ENCODE measurements at places on chromosomes 12 and 14.

GRCh38 chr12:52835271-52836041, 1.3 kb upstream of the KRT79 start:
- no peak for DNase-seq

GRCh38 chr12:94718114-94718513, 67.8 kb upstream of the TMCC3 start:
- DNase-seq = no peak

DNA sequence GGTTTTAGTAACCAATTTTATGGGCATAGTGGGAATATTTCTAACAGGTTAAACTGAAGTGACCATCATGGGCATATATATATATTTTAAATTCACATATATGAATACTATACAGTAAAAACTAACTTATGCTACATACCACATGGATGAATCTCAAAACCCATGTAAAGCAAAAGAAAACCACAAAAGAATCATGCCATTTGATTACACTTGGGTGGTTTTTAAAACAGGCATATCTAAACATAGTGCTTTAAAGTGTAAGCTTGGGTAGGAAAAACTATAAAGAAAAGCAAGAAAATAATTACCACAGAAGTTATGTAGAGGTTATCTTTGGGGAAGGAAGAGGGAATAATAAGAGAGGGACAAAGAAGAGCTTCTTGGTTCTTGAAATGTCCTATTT, 326.1 kb downstream of the NAV3 start:
- no peak for DNase-seq

DNA sequence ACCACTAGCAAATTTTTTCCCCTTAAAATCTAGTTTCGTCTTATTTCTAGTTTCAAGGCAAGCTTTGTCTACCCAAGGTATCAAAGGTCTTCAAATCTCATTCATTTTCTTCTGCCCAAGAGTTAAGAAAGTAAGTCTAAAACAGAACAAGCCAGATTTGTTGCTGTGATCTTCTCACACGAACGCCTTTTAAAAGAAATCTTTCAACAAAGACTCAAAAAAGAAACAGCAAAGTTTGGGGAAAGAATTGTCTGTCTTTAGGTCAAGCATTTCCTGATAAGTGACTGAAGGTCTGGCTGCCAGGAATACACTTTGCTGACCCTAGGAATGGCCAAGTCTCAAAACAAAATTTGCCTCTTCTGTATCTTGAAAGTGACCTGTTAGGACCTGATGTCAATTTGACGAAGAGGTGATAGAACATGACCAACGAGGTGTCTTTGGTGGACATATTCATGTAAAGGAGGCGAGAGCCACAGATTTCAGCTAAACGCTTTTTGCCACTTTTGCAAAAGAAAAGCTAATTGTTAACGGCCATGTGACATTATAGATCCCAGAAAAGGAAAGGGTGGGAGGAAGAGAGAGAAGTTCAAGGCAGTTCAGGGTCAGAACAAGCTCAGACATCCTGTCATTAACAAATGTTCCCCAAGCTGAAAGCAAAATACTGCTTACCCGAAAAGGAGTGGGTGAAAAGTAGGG, 1.7 kb downstream of the CDK17 start:
- no peak for DNase-seq

- no peak for DNase-seq
Measured at GRCh38 chr12:113368331-113368730, 9.9 kb downstream of the PLBD2 start.

DNA sequence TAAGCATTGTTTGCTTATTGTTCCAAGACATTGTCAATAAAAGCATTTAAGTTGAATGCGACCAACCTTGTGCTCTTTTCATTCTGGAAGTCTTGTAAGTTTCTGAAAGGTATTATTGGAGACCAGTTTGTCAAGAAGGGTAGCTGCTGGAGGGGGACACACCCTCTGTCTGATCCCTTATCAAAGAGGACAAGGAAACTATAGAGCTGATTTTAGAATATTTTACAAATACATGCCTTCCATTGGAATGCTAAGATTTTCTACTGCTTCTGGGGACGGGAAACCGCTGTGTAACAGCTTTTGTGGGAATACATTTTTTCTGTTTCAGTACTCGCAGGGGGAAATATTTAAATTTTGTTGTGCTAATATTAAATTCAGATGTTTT, 3.5 kb downstream of the FOS start:
- DNase-seq = no peak

DNA sequence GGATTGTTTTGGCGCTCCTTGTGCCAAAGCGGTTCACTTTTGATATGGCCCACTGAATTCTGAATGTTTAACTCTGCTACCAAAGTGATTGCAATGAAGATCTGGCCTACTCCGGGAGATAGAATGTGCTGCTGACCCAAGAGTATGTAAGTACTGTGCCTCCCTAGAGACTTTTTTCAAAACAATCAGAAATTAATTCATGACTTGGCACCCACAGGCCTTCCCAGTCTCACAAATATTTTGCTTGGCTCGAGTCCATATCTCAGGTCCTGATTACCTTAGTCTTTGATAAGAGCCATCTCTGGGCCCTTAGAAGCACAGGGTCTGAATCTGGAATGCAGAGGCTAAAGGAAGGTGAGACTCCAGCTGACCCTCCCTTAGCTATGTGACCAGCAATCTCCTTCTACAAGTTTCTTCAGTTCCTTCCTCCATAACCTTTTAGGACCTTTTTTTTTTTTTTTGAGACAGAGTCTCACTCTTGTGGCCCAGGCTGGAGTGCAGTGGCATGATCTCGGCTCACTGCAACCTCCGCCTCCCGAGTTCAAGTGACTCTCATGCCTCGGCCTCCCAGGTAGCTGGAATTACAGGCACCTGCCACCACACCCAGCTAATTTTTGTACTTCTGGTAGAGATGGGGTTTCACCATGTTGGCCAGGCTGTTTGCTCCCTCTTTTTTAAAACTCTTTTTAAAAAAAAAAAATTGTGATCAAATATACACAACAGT, 49.5 kb upstream of the METAP2 start:
- DNase-seq = no peak

DNA sequence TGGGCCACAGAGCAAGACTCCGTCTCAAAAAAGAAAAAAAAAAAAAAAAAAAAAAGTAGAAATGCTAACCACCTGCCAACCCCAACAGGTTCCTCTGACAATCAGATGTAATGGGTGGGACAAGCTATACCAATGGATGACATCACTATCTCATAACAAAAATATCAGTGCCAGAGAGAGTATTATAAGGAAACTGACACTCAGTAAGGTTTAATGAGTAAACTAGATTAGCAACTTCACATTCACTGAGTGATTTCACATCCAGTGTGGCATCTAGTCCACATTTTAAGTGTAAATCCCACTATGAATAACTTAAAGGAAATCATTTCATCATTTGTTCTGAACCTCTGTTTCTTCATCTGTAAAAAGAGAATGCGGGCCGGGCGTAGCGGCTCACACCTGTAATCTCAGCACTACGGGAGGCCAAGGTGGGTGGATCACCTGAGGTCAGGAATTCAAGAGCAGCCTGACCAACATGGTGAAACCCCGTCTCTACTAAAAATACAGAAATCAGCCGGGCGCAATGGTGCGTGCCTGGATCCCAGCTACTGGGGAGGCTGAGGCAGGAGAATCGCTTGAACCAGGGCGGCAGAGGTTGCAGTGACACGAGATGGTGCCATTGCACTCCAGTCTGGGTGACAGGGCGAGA, 1.8 kb downstream of the SART3 start:
- no peak for DNase-seq

DNA sequence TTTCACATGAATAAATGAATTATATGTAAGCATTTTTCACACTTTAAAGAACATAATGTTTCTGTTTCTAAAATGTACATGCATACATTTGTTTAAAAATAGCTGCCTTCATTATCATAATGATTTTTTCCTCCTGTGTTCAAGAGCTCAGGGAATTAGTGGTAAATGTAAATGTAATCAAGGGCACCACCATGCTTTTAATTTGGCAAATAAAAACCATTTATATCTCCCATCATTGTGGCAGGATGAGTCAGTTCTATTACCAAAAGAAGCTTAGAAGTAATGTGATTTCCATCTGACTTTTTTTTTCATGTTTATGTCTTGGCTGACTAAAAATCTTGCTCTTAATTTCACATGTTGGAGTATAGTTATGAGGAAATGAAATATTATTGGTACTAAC, 176.1 kb downstream of the GXYLT1 start:
- DNase-seq = no peak

DNA sequence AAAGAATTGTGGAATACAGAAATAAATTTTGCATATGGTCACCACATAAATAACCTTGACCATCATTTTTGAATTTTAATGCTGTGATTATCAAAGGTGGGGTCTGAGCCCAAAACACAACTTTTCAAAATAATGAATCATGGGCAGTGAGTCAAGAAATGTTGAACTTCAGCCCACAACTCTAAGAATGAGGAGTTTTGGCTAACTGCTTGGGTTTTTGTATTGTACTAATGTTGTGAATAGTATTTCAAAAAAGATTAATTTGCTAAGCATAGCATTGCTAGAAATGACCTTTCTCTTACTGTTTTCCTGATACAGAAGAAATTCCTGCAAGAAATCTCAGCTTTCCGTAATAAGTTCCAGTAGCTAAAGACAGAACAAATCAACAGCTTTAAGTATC, 24.4 kb upstream of the YARS2 start:
- no peak for DNase-seq

DNA sequence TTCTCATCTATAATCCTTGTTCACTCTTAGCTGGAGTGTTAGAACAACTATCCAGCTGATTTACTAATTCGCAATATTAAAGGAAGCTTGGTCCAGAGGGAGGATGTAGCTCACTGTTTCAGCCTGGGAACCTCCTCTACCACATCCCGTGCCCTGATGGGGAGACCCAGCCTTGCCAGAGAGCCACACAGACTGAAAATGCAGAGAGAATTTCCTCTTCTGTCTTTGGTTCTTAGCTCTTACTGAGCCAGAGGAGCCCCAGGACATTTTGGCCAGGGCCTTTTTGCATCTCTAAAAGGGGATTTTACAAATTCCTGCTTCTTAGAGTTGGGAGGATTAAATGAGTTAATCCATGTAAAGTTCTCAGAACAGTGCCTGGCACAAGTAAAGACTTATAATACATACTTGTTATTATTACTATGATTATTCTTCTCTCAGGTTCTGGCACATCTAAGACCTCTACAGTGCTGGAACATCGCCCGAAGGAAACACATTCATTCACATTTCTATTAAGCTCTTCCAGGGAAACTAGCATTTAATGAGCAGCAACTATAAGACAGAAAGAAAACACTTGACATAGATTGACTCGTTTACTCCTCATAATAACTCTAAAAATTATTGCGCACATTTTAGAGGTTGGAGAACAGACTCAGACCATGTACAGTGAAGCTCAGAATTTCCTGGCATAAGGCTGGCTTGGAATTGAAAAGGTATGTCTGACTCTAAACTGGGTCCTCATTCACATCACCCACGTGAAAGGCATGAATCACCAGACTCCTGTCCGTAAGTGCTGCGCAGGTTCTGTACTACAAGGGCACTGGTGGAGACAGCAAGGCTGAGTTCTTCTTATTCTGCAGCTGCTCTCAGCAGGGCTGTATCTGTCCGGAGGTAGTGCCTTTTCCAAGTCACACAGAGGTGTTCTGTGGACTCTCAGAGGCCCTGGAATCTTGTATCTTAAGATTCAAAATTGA, 27.8 kb upstream of the AEBP2 start:
- no peak for DNase-seq

DNA sequence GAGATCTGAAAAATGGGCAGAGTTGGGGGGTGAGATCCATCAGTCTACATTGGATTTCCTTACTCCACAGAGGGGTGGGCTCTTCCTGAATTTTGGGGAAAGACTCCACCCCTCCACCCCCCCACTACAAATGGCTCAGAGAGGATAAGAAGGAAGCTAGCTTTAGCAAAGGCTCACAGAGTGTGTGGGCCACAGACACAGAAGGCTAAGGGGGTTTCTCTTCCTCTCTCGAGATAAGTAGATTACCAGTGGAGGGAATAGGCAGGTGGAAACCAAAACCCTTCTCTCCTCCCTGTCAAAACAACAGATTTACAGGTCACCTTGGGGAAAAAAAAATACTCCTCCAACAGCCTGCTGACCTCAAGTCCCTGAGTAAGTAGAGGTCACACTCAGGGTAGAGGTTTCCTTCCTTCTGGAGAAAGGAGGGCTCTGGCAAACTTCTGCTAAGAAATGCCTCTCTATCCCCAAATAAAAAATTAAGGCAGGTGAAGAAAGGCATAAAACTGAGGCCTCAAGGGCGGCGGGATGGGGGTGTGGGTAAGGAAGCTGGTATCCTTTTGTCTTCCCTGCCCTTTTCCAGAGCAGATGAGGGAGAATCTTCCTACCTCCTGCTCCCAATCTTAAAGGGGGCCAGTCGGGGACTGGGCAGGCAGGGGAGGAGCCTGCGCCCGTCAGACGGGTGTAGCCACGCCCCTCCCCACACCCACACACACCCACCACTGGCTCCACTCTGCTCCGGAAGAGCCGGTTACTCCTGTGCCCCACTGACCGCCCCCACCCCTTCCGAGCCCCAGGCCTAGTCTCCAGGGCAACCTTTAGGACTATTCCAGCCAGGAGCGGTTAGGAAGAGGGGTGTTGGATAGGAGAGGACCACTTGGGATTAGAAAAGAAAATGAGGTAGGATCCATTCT, 1.9 kb upstream of the BAZ2A start:
- DNase-seq = peak; percentile 25

- DNase-seq = peak; percentile 36
Measured at GRCh38 chr14:96039633-96040311, 610 bp downstream of the C14orf132 start.

- no peak for DNase-seq
Measured at GRCh38 chr12:54602661-54603060, 14.2 kb upstream of the PPP1R1A start.

GRCh38 chr12:99722690-99723486, 75.3 kb downstream of the GARIN6 start:
- DNase-seq = no peak

GRCh38 chr14:50943943-50944646, at the start of gene PYGL:
PYGL (minus strand) TSS chr14:50944483; CDS start chr14:50944403, 80 bp downstream.
- DNase-seq = peak; percentile 44

DNA sequence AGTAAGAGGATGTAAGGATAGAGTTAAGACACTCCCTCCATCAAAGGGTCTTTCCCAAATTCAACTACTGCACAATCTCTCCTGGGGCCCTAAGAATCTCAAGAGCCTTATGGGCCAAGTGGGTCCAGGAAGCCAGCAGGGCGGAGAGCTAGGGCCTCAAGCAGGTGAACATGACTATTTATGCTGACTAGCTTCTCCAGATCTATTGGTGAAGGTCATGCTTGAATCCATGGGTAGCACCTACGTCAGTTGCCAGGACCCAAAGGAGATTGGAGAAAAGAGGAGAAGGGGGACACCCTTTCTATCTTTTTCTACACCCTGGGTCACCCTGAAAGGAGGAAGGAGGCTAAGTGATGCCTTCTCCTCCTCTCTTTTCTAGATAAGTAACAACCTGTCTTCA, 534.2 kb upstream of the MIS18BP1 start:
- no peak for DNase-seq

GRCh38 chr12:109259545-109259895, 49.6 kb downstream of the FOXN4 start:
- DNase-seq = no peak

- DNase-seq = no peak
Measured at GRCh38 chr12:26726956-26727355, 106.0 kb downstream of the ITPR2 start.

DNA sequence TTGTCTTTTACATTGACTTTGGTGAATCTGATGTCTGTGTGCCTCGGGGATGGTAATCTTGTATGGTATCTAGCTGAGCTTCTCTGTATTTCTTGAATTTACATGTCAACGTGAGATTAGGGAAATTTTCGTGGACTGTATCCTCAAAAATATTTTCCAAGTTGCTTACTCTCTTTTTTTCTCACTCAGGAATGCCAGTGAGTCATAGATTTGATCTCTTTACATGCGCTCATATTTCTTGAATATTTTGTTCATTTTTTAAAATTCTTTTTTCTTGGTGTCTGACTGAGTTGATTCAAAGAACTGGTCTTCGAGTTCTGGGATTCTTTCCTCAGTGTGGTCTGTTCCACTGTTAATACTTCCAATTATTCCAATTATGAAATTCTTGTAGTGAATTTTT, 207.7 kb downstream of the RAD51B start:
- no peak for DNase-seq
